ENCODE measurements at places on chromosomes 12 and 14.

- DNase-seq: no peak
These were observed 9.6 kb upstream of the FBXO33 start for GRCh38 chr14:39441805-39442204.

- DNase-seq: peak; percentile 22
These were observed 35.0 kb downstream of the FLRT2 start for GRCh38 chr14:85564841-85565527.

GRCh38 chr14:65107200-65107599 lies 4.9 kb upstream of the MAX start:
- no peak for DNase-seq

GRCh38 chr12:57467212-57467874 lies 7.8 kb downstream of the GLI1 start:
- DNase-seq: no peak

GRCh38 chr14:50232276-50232642 lies 881 bp upstream of the SOS2 start:
- no peak for DNase-seq

DNA sequence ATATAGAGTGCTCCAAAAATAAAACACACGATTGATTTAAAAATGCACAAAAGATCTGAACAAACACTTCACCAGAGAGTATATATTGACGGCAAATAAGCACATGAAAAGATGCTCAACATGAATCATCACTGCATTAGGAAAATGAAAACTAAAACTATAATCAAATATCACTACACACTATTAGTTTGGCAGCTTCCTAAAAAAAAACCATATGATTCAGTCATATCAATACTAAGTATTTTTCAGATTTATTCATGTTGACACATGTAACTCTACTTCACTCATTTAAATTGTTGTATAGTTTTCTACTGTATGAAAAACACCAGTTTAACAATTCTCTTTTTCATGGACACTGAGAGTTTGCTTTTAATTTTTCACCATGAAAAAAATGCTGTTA lies 41.6 kb downstream of the EXOC5 start:
- no peak for DNase-seq

Data from foreskin fibroblast (primary cell).